ENCODE measurements at places on chromosomes 11 and 22.

DNA sequence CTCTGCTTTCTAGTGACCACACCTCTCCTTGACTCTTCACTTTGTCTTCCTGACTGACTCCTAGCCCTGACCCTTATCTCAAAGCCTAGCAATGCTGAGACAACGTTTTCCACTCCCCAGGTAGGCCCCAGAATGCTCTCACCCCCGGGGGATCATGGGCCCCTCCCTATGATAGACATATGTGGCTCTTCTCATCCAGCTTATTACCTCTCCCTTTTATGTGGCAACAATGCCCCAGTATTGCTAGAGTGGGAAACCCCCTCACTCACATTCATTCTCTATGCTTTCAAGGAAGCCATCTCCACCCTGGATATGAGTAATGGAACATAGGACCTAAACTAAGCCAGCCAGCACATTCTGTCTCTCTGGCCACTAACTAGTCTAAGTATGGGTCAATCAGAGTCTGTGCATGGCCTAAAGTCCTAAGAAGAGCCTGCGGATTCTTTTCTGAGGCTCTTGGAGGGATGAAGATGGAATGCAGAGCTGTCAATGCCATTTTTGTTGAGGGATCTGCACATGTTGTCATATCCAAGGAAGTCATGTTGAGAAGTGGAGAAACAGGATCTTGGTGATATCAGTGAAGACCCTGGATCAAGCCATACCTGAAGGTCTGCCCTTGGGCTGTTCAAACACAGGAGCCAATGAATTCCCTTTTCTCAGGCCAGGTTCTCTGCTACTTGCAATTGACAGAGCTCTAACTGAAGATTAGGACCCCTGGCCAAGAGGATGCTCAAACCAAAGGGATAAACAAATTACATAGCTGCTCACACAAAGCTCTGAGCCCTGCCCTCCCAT lies 79.8 kb upstream of the GRK3 start:
- DNase-seq: no peak

DNA sequence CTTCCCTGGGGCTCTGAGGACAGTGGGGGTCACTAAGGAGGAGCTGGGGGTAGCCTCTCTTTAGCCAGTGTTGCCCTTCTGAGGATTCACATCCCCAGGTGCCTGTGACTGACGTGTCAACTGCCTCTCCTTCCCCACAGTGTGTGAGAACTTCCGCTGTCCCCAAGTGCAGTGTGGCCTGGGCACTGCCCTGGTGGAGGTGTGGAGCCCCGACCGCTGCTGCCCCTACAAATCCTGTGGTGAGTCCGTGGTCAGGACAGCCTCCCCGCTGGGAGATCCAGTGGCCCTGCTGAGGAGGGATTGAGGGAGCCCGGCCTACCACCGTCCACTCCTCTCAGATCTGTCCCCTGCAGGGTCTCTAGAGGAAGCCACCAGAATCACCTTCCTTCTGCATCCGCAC lies 81.1 kb upstream of the MYOD1 start:
- no peak for DNase-seq

- DNase-seq: no peak
Observed at GRCh38 chr11:67357831-67358670, 4.7 kb upstream of the POLD4 start.

DNA sequence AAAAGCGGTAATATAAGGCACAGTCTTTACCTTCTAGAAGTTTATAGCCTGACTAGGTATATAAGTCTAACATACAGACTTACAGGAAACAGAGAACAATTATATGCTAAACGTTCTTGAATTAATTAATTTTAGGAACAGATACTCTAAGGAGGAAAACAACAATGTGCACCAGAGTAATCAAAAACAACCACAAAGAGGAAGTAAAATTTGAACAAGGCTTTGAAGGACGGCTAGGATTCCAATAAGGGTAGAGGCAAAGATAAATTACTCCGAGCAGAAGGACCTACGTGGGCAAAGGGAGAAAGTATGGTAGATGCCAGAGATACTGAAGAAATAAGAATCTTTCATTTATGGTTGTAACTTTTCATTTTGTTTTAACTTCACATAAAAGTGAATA lies 54.4 kb downstream of the ENTHD1 start:
- DNase-seq: no peak

DNA sequence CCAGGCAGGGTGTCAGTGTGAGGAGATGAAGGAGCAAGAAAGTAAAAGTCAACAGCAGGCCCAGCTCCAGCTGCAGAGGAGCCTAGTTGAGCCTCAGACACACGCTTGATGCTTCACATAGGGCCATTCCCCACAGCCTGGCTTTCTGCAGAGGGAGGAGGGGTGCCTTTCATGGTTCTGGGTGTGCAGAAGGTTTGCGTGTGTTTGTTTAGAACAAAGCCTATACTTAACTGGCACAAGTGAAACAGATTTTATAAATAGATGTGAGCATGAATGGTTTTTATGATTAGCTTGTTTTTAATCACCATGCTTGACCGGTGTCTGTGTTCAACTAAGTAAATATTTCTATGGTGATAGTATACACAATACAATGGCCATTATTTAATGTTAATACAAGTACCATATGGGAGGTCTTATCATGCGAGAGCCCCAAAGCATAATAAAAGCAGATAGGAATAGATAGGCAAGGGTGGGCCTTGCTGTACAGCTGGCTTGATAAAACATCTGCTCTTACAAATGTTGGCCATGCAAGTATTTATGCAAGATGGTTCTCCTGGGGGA lies 290.2 kb downstream of the ETS1 start:
- peak; percentile 33 for DNase-seq

GRCh38 chr11:128670631-128671030 lies 23.2 kb upstream of the FLI1 start:
- no peak for DNase-seq

- DNase-seq: no peak
Observed at GRCh38 chr11:122647736-122648275, 7.7 kb upstream of the UBASH3B start.

DNA sequence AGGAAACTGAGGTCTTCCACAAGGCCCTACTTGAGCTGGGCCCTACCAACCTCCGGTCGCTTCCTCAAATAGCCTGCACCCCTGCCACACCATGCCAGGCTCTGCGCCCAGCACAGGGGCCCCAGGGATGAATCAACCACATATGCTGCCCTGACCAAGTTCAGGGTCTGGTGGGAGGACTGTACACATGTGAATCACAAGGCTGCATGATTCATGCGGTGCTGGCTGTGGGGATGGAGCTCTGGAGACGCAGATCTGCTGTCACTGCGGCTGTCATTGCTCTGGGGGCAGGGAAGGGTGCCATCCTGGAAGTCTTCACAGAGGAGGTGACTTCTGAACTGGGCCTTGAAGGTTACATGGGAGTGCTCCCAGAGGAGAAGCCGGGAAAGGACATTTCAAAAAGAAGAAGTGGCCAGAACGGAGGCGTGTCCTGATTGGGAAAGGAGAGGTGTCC lies 21.5 kb downstream of the CYTH4 start:
- no peak for DNase-seq

GRCh38 chr11:88535916-88536547 lies 198.5 kb upstream of the CTSC start:
- no peak for DNase-seq

Data from stimulated activated naive CD4-positive, alpha-beta T cell (primary cell).